Breast epithelium (tissue), 4 donors: ENCODE measurements at places on chromosomes 6 and 20.

DNA sequence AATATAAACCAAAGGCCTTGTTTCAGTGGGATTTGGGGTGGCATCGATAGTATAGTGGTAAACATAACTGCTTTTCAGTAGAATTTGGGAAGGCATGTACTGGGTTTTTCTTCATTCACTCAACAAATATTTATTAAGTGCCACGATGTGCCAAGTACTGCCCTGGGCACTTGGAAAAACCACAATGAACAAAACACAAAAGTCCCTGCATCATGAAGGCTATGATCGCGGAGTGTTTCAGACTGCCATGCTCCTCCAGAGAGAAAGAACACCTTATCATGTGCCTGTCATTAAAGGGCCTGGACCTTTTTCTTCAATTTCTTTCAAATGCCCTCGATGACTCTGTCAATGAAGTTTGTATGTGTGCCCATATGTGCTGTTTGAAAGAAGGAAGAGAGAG lies 59.2 kb upstream of the CEP85L start:
- DNase-seq: no peak

DNA sequence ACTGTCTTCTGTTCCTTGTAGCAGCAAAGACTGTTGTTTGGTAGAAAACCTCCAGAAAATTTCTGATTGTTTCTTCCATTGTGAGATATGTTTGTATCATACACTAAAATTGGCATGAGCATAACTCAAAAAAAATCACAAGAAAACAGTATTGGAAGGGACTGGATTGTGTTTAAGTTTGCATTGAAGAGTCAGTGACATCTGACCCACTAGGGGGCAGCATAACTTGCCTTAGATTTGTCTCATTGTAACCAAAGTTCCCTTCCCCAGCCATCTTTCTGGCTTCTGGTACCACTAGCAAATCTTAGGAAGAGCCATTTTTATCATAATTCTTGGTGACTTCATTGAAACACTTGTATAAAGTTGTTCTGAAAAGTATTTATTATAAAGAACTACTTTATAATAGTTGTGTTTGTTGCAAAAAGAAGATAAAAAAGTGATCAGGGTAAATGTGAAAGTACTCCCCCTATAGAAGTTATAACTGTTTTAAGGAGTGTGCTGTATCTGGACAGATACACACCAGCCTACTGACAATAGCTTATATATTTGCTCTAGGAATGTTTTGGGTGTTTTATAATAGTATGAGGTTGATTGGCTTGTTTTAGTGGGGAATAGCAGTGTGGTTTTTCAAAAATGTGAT lies 7.7 kb downstream of the CSTF1 start:
- no peak for DNase-seq

GRCh38 chr6:169222126-169222525 lies 31.5 kb downstream of the THBS2 start:
- DNase-seq: no peak

DNA sequence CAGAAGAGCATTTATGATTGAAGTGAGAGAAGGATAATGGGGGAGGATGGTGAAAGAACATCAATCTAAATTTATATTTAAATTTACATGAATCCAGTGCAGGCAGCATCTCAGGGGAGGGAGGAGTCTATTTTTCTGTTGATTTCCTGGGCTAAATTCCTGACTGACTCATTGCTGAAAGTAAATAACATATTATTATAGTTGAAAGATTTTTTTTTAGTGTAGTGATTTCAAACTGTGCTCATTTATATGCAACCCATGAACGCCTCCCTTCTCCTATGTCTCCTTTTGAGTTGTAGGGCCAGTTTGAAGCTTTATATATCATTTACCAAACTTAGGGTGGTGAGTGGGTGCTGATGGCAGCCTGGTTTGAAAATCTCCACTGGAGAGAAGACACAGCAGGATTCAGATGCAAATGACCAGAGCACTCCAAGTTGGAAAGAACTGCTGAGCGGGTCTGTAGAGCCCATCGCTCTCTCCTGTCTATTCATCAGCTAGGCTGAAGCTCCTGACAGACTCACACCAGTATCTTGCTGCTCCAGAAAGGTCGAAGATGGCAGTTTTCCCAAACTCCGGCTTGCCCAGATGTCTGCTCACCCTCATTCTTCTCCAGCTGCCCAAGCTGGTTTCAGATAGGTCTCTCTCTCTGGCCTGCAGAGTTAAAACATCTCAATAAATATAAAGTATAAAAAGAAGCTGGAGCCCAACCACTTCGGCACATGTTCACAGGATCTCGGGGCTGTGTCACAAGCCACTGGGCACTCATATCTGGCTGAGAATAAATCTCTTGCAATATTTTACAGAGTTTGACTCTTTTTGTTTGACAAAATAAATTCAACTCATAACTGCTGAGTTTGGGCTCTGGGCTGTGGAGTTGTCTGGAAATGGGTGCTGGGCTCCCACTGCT lies 18.3 kb downstream of the BTN2A1 start:
- DNase-seq: no peak

DNA sequence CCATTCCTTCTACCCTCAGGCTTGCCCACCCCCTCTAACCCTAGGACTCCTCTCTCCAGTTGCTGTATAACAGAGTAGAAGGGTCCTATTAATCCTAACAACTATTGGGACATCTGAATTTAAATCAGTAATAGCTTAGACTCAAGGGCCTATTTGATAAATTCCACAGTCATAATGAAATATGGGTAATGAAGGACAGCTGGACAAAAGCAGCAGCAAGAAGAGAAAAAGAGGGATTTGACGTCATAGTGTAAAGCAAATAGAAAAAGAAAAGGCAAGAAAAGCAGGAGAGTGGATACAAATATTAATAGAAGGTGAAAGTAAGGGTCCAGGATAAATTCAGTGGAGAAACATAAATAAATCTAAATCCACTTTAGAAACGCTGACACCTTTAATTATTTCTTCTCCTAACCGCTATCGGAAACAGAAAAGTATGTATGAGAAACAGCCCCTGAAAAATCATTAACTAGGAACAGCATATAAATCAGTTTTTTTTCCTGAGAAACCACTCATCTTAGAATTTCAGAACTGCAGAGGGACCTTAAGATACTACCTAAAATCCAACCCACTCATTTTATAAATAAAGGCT lies 12.8 kb downstream of the FKBP5 start:
- DNase-seq: no peak

DNA sequence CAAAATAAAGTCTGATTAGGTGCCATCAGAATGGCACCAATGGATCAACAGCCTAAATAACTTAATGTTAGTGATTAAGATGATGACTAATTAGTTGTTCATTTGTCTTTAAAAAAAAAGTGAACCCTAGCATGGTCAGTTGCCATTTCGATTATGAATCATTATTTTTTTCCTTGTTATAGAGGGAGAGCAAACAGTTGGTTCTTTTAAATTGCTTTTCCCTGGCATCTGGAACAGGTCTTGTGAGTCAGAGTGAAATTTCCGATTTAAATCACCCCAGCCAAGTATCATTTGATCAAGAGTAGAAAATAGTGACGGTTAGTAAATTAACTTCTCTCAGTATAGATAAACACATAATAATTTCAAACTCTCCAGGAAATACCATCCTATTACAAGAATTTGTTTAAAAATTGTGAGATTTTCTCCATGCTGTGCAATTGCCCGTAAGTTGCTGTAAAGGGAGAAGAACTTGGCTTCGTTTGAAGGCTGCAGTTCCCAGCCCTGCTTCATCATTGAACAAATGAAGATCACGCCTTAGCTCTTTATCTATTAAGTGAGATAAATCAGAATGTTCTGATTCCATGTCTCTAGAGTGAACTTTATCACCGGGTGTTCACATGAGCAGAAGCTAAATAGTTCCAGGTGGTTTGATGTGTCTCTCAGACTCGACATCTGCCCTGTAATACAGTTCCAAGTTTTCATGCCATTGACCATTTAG lies 741.3 kb downstream of the DOK5 start:
- DNase-seq: no peak

- DNase-seq: no peak
These were observed 8.7 kb downstream of the CPNE5 start for GRCh38 chr6:36830577-36830976.

DNA sequence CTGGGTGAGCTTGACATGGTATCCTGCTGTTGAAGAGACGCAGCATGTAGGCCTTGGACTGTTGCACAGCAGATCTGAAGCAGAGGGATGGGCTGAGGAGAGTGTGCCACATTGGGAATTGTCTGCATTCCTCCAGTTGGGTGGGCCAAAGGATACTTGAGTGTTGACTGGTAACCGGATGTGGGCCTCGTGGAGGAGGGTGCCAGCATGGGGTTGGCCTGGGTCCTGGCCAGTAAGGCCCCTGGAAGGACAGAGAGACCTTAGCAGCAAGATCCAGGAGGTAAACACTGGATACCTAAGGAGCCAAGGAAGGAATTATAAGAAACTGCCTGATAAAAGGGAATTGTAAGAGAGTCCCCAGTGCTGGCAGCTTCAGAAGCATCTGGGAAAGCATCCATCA lies 76.9 kb downstream of the FIG4 start:
- no peak for DNase-seq

GRCh38 chr20:8128291-8129060 lies 3.6 kb upstream of the PLCB1 start:
- no peak for DNase-seq

DNA sequence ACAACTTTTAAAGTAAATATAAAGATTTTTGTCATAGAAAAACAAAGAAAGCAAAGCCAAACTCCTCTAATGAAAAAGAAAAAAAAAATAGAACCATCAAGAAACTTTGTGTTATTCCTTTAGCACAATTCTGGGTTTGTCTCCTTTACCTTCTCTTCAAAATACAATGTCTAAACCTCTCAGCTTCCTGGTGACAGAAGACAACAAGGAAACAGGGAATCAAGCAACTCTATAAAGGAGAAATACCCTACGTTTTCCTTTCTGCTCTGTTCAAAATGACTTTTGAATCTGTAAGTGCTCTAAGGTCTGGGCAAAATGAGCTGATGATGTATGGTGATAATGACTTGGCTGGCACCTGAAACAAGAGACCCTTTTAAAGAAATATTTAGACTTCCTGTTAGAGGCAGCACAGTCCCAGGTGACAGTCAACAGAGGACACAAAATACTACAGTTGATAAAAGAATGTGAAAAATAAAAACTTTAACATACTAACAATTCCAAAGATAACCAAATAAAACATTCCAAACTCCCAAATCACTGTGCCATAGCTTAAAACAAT lies 101.4 kb downstream of the PRDM1 start:
- DNase-seq: no peak

- no peak for DNase-seq
These were observed 4.0 kb downstream of the DLL1 start for GRCh38 chr6:170286934-170287265.

DNA sequence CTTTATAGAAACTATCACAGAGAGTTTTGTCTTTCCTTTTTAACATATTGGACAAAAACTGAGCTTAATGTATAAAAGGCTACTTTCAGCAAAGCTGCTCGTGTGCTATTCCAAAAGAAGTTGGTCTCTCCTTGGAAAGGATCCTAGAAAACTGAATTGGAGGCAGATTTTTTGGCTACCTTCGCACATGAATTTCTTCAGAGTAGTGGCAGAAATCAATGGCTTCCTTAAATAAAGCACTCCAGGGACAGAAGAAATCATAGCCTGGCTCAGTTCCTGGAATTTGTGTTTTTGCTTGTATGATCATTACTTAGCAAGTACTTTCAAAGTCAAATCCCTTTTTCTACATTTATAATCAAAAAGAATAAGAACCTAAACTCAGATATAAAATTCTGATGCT lies 780.3 kb downstream of the PHF3 start:
- DNase-seq: no peak

GRCh38 chr20:50381771-50382593 lies 128.2 kb upstream of the PTPN1 start:
- DNase-seq: no peak

GRCh38 chr6:30890646-30891449 lies 6.5 kb downstream of the DDR1 start:
- no peak for DNase-seq

DNA sequence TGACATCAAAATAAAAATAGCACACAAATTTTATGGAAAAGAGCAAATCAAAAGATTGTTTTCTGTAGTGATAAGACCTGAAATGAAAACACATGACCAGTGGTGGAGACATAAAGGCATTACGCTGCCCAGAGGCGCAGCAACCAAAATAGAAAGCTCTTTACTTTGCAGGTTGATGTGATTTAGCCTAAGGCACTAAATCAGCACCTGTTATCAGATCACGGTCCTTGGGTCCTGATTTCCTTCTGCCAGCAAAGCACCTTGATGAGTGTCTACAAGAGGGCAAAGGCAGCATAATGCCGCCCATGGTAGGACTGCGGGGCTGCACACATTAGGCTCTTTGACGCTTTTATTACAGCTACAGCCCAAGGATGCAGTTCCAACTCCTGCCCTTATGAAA lies 19.3 kb upstream of the RAMACL start:
- no peak for DNase-seq
